Karpas-422 (cell line): ENCODE measurements at places on chromosomes 12 and 14.
A peak's percentile ranks its signal among the peaks of the same experiment; 100 is the strongest.

DNA sequence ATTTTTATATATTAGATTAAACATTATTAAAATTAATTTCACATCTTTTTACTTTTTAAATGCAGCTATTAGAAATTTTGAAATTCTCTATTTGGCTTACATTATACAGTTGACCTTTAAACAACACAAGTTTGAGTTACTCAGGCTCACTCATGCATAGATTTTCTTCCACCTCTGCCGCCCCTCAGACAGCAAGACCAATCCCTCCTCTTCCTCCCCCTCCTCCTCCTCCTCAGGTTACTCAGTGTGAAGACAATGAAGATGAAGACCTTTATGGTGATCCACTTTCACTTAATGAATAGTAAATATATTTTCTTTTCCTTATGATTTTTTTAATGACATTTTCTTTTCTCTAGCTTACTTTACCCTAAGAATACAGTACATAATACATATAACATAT lies 136.2 kb downstream of the LLPH start:
- H3K4me3 ChIP-seq = no peak overlapping the region
- H3K27ac ChIP-seq = no peak overlapping the region
- no peaks in the 10 kb centered on the region for H3K4me1 ChIP-seq
- no peaks in the 10 kb centered on the region for H3K36me3 ChIP-seq
- no peak for DNase-seq
- H3K27me3 ChIP-seq = no peaks in the 10 kb centered on the region

DNA sequence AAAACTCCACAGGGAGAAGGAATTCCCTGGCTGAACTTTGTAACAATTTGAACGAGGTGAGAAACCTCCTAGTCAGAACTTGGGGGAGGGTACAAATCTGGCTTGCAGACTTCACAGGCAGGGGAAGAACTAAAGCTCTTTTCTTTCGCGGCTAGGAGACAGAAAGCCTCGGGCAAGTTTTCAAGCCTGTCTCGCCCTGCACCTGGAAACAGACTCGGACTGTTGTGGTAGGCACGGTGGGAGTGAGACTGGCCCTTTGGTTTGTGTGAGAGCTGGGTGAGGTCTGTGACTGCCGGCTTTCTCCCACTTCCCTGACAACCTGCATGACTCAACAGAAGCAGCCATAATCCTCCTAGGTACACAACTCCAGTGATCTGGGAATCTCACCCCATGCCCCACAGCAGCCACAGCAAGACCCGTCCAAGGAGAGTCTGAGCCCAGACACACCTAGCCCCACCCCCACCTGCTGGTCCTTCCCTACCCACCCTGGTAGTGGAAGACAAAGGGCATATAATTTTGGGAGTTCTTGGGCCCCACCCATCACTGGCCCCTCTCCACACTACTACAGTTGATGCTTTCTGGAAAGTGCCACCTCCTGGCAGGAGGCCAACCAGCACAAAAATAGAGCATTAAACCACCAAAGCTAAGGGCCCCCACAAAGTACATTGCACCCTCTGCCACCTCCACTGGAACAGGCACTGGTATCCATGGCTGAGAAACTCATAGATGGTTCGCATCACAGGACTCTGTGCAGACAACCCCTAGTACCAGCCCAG lies 102.7 kb upstream of the ST8SIA1 start:
- H3K36me3 ChIP-seq = no peaks in the 10 kb centered on the region
- DNase-seq = peak; percentile 23

GRCh38 chr14:39368261-39368959 lies 63.8 kb downstream of the FBXO33 start:
- peak; percentile 80 for DNase-seq
- H3K4me1 ChIP-seq = peaks cover 6% of the 10 kb centered on the region
- H3K27me3 ChIP-seq = no peaks in the 10 kb centered on the region
- H3K27ac ChIP-seq = no peak overlapping the region

- no peak for DNase-seq
- H3K27me3 ChIP-seq = no peaks in the 10 kb centered on the region
- H3K4me3 ChIP-seq = no peak overlapping the region
- peaks cover 35% of the 10 kb centered on the region for H3K36me3 ChIP-seq
Measured at GRCh38 chr14:69715725-69716477, 51.0 kb upstream of the SRSF5 start.

- peaks cover 33% of the 10 kb centered on the region for H3K36me3 ChIP-seq
- peaks cover 33% of the 10 kb centered on the region for H3K4me1 ChIP-seq
- H3K4me3 ChIP-seq = peak overlapping the region; percentile 67
- peak overlapping the region; percentile 87 for H3K27ac ChIP-seq
Measured at GRCh38 chr12:130870442-130871285, 1.2 kb upstream of the RAN start.

DNA sequence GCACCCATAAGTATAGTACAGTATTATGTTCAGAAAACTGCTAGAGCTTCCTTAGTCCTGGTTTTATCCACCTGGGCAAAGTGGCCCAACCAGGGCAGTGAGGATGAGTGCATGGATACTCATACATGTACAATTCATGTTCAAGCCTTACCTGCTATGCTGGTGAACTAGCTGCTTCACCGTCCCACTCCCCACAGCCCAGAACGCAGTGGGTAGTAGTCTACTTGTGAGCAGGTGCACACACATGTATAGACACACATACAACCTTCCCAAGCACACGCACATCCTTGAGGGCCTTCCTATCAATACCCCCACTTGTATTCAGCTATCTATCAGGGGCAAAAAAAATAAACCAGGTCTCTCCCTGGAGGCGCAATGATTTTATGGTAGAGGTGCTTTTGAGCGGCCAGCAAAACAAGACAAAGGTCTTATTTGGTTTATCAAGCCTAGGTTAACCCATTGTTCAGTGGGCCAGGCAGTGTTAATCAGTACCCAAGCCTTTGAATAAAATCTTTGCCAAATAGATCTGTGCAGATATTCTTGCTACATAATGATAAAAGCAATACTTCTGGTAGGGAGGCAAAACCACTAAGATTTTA lies 69.8 kb downstream of the ZFP36L1 start:
- no peaks in the 10 kb centered on the region for H3K27me3 ChIP-seq
- H3K4me3 ChIP-seq = no peak overlapping the region
- H3K4me1 ChIP-seq = peaks cover 6% of the 10 kb centered on the region; the same call in 1 of the 2 replicates
- no peak for DNase-seq
- H3K36me3 ChIP-seq = no peaks in the 10 kb centered on the region

DNA sequence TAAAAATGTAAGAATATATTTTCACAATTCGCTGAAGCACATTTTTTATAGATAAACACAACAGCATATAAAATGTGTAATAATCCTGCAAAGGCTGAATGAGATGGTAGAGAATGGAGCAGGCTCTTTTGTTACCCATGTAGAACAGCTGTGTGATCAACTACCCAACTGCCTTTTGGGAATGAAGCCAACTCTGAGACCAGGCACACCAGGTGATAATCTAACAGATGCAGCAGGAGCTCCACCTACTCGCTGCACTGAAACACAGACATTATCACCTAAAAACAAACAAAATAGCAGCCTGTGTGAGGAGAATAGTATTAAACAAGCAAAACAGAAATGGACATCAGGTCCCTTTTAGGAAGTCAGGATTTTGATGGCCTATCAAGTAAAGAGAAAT lies 183.3 kb downstream of the CCDC59 start:
- no peaks in the 10 kb centered on the region for H3K36me3 ChIP-seq
- no peak overlapping the region for H3K4me3 ChIP-seq
- H3K4me1 ChIP-seq = no peaks in the 10 kb centered on the region
- no peak for DNase-seq

DNA sequence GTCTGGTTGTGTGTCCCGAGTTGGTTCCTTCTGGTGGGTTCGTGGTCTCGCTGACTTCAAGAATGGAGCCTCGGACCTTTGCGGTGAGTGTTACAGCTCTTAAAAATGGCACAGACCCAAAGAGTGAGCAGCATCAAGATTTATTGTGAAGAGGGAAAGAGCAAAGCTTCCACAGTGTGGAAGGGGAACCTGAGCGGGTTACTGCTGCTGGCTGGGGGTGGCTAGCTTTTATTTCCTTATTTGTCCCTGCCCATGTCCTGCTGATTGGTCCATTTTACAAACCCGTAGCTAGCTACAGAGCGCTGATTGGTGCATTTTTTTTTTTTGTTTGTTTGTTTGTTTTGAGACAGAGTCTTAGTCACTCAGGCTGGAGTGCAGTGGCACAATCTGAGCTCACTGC lies 29.3 kb downstream of the FGF6 start:
- H3K27me3 ChIP-seq = no peaks in the 10 kb centered on the region
- no peaks in the 10 kb centered on the region for H3K4me1 ChIP-seq
- no peak overlapping the region for H3K4me3 ChIP-seq
- H3K36me3 ChIP-seq = no peaks in the 10 kb centered on the region
- H3K27ac ChIP-seq = no peak overlapping the region

DNA sequence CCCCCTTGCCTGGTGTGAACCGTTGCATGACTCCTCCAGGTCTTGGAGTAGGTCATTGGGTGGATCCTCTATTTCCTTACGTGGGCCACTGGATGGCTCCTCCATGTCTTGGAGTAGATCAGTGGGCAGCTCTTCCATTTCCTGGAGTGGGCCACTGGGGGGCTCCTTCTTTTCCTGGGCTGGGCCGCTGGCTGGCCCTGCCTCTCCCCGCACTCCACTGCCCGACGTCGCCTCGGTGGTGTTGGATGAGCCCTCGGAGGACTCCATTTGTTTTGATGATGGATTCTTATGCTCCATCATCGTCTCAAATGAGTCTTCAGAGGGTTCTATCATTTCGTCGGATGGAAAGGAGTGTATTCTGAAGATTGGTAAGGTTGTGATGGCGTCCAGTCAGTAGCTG lies 19.1 kb downstream of the RTL1 start:
- no peaks in the 10 kb centered on the region for H3K4me1 ChIP-seq
- H3K36me3 ChIP-seq = no peaks in the 10 kb centered on the region
- no peak overlapping the region for H3K4me3 ChIP-seq
- no peaks in the 10 kb centered on the region for H3K27me3 ChIP-seq
- H3K27ac ChIP-seq = no peak overlapping the region
- no peak for DNase-seq

DNA sequence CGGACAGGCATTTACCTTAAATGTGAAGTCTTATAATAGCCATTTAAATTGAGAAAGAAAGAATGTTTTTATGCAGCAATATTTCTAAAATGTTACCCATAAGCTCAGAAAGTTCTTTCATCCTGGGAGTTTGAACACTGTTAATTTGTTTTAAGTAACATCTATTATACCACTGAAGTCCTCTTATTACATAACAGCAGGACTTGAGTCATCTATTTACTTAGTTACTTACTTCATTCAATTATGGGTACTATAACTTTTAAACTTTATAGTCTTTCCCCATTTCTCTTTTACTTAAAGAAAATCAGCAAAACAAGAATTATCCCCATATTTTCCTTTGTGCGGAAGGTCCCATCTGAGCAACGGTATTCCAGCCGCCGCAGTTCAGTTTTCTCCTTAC lies 473.1 kb downstream of the ETNK1 start:
- no peaks in the 10 kb centered on the region for H3K36me3 ChIP-seq
- no peaks in the 10 kb centered on the region for H3K4me1 ChIP-seq
- no peak overlapping the region for H3K4me3 ChIP-seq
- no peak for DNase-seq
- no peaks in the 10 kb centered on the region for H3K27me3 ChIP-seq

DNA sequence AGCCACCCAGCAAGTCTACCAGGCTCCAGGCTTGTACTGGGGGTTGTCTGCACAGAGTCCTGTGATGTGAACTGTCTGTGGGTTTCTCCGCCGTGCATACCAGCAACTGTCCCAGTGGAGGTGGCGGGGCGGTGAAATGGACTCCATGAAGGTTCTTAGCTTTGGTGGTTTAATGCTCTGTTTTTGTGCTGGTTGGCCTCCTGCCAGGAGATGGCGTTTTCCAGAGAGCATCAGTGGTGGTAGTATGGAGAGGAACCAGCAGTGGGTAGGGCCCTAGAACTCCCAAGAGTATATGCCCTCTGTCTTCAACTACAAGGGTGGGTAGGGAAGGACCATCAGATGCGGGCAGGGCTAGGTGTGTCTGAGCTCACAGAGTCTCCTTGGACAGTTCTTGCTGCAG lies 303.8 kb downstream of the TMEM121 start:
- H3K36me3 ChIP-seq = no peaks in the 10 kb centered on the region
- H3K4me1 ChIP-seq = no peaks in the 10 kb centered on the region
- H3K4me3 ChIP-seq = no peak overlapping the region

- H3K27ac ChIP-seq = no peak overlapping the region
- H3K27me3 ChIP-seq = no peaks in the 10 kb centered on the region
- DNase-seq = no peak
- H3K4me1 ChIP-seq = no peaks in the 10 kb centered on the region
- no peak overlapping the region for H3K4me3 ChIP-seq
Measured at GRCh38 chr12:132196038-132196872, 52.0 kb downstream of the NOC4L start.

DNA sequence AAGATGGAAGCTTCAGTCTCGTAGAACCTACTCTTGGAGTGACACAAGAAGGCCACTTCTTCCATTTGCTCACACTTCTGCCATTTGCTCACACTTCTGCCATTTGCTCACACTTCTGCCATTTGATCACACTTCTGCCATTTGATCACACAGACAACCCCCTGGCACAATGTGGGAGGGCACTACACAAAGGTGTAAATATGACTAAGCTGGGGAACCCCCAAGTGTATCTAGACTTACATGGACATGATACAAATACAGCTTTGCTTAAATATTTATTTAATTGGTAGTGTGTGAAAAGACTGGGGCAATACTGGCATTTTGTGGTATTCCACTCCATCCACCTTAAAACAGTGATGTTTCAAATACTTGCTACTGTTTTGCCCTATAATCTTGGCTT lies 296.2 kb upstream of the PPFIA2 start:
- no peaks in the 10 kb centered on the region for H3K36me3 ChIP-seq
- H3K27me3 ChIP-seq = no peaks in the 10 kb centered on the region
- H3K27ac ChIP-seq = no peak overlapping the region
- no peak for DNase-seq
- no peak overlapping the region for H3K4me3 ChIP-seq

- DNase-seq = no peak
- H3K4me3 ChIP-seq = no peak overlapping the region
- H3K4me1 ChIP-seq = no peaks in the 10 kb centered on the region
- H3K27me3 ChIP-seq = no peaks in the 10 kb centered on the region
- H3K36me3 ChIP-seq = no peaks in the 10 kb centered on the region
Measured at GRCh38 chr12:26247873-26248272, 52.5 kb downstream of the SSPN start.

DNA sequence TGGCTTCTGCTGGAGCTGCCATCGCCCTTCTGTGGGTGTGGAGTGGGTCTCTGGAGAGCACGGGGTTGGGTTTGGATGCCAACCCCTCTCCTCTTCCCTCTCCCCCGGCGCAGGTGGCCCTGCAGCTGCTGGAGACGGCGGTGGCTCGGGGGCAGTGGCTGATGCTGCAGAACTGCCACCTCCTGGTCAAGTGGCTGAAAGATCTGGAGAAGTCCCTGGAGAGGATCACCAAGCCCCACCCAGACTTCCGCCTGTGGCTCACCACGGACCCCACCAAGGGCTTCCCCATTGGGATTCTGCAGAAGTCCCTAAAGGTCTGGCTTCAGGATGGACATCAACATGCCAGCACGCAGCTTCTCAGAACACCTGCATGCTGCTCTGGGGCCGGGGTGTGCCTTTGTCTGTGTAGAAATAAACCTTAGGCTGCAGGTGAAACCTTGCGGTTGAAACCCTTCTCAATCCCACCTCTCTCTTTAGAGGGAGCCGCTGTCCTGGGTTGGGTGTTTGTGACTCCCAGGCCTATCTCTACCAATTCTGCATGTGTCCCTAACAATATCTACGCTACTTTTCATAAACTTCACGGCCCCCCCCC lies 44.3 kb downstream of the CCDC92 start:
- H3K36me3 ChIP-seq = no peaks in the 10 kb centered on the region
- peaks cover 8% of the 10 kb centered on the region; the same call in 1 of the 2 replicates for H3K4me1 ChIP-seq
- H3K27ac ChIP-seq = no peak overlapping the region
- H3K4me3 ChIP-seq = no peak overlapping the region
- no peaks in the 10 kb centered on the region for H3K27me3 ChIP-seq

- no peak within 1 kb of the TSS for H3K4me3 ChIP-seq
- no peaks in the 10 kb centered on the region for H3K4me1 ChIP-seq
- H3K36me3 ChIP-seq = no peaks in the 10 kb centered on the region
- no peak for DNase-seq
- no peak within 1 kb of the TSS for H3K27ac ChIP-seq
Measured at GRCh38 chr12:80443974-80444666, at the start of gene PTPRQ. TSS of gene PTPRQ (plus strand) at chr12:80444235. CDS start at chr12:80444346, 111 bp downstream.
